ENCODE measurements at places on chromosomes 16 and 17.
A peak's percentile ranks its signal among the peaks of the same experiment; 100 is the strongest.

DNA sequence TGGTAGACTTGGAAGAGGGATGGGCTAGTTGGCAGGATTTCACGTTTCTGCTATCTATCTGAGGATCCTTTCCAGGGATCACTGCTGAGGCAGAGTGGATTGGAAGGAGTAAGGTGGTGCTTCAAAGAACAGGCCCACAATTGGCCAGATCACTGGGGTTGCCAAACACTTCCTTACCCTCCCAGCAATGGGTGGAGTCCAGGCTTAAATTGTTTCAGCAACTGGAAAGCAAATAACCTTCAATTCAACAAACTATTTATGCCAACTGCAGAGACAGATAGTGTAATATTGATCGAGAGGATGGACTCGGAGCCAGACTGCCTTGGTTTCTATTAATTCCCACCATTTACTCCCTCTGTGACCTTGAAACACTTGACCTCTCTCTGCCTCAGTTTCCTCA, 2.1 kb downstream of the ARRB2 start:
- H3K27ac ChIP-seq, result no peak overlapping the region
- no peaks in the 10 kb centered on the region for H3K27me3 ChIP-seq
- H3K4me3 ChIP-seq, result no peak overlapping the region
- H3K36me3 ChIP-seq, result peaks cover 3% of the 10 kb centered on the region
- H3K4me1 ChIP-seq, result peaks cover 35% of the 10 kb centered on the region
- DNase-seq, result no peak

GRCh38 chr16:66930189-66930588, 4.0 kb downstream of the CIAO2B start:
- H3K27me3 ChIP-seq, result peaks cover 6% of the 10 kb centered on the region
- H3K27ac ChIP-seq, result no peak overlapping the region
- DNase-seq, result no peak

DNA sequence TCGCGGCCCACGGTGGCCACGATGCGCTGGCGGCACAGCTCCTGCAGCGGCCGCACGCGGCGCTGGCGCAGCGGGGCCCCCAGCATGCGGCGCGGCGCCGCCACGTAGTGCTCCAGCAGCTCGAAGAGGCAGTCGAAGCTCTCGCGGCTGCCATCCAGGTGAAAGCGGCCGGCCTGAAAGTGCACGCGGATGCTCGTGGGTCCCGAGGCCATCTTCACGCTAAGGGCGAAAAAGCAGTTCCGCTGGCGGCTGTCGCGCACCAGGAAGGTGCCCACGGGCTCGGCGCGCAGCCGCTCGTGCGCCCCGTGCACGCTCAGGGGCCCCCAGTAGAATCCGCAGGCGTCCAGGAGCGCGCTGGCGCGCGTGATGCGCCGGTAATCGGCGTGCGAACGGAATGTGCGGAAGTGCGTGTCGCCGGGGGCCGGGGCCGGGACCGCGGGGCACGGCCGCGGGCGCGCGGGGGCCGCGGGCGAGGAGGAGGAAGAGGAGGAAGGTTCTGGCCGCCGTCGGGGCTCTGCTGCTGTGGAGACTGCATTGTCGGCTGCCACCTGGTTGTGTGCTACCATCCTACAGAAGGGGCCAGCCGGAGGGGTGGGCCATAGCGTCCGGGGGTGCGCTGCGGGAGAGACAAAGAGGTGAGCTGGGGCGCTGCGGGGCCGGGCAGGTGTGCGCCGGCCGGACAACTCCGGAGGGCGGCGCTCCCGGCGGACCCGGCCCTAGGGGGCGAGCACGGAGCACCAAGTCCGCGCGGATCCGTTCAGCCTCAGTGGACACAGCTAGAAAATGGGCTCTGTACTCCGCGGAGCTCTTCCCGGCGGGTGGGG, 879 bp downstream of the SOCS1 start:
- peaks cover 33% of the 10 kb centered on the region for H3K4me1 ChIP-seq
- H3K36me3 ChIP-seq, result peaks cover 2% of the 10 kb centered on the region
- H3K27me3 ChIP-seq, result no peaks in the 10 kb centered on the region
- H3K27ac ChIP-seq, result peak overlapping the region; percentile 88

DNA sequence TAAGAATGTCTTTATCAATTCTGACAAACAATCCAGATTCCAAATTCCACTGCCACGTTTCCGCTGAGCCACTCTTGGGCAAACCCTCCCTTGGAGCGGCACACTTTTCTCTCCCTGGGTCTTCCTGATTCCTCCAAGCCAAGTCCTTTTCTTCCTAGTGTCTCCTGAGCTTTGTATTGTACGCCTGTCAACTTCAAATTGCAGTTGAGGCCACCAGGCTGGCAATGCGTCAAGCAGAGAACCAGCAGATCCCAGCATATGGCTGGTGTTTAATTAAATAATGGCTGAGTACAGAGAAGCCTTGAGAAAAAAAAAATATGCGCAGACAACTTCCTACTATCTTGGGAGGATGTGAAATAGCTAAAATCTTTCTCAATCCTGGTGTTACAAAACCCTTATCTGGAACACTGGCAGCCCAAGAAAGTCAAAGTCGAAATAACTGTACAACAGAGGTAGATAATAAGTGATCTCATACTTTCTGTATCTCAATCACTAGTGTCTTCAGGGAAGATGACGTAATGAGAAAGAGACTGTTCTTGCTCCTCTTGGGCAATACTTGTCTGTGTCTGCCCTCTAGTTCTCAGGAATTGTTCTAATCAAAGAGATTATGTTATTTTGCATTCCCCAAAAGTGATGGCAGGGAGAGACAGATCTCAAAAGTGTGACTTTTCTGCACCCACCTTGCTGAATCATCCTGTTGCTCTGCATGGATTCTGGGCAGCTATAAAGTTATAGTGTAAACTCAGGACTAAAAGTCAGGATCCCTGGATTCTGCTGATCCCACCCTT, 15.0 kb downstream of the SMIM36 start:
- H3K27me3 ChIP-seq, result peaks cover 8% of the 10 kb centered on the region
- H3K27ac ChIP-seq, result no peak overlapping the region
- DNase-seq, result no peak
- H3K4me1 ChIP-seq, result no peaks in the 10 kb centered on the region
- no peaks in the 10 kb centered on the region for H3K36me3 ChIP-seq

GRCh38 chr17:16254773-16255400, 37.9 kb downstream of the PIGL start:
- no peaks in the 10 kb centered on the region for H3K4me1 ChIP-seq
- DNase-seq, result no peak
- H3K36me3 ChIP-seq, result peaks cover 12% of the 10 kb centered on the region
- no peak overlapping the region for H3K27ac ChIP-seq

- no peak overlapping the region for H3K27ac ChIP-seq
- H3K27me3 ChIP-seq, result no peaks in the 10 kb centered on the region
- H3K36me3 ChIP-seq, result no peaks in the 10 kb centered on the region
- peaks cover 36% of the 10 kb centered on the region for H3K4me1 ChIP-seq
- DNase-seq, result no peak
- peak overlapping the region; percentile 41 for H3K4me3 ChIP-seq
Measured at GRCh38 chr17:29618272-29619065, 4.2 kb downstream of the CORO6 start.

DNA sequence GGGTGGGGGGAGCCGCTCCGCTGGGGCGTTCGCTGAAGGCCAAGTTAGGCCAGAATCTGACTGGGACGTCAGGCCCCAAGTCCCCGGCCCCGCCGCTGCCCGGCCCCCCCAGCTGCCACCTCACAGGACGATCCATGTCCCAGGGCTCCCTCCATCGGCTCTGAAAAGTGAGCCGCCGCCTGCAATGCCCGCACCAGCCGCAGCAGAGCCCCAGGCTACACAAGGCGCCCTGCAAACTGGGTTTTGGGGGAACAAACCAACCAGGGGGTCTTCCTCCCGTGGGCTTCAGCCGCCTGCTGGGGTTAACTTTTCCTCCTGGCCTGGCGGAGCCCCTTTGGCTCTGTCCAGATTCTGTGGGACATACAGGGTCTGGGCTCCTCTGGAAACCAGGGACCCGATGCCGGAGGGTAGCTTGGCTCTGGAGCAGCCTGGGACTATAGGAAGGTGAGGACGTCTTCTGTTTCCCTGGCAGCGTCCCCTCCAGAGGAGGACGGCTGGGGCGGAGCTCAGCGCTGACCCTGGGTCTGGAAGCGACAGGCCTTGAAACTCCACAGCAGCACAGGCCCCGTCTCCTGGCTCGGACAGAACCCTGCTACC, 835 bp downstream of the NME4 start:
- no peaks in the 10 kb centered on the region for H3K36me3 ChIP-seq
- H3K27me3 ChIP-seq, result no peaks in the 10 kb centered on the region
- peak overlapping the region; percentile 79 for H3K4me3 ChIP-seq
- peaks cover 22% of the 10 kb centered on the region for H3K4me1 ChIP-seq

DNA sequence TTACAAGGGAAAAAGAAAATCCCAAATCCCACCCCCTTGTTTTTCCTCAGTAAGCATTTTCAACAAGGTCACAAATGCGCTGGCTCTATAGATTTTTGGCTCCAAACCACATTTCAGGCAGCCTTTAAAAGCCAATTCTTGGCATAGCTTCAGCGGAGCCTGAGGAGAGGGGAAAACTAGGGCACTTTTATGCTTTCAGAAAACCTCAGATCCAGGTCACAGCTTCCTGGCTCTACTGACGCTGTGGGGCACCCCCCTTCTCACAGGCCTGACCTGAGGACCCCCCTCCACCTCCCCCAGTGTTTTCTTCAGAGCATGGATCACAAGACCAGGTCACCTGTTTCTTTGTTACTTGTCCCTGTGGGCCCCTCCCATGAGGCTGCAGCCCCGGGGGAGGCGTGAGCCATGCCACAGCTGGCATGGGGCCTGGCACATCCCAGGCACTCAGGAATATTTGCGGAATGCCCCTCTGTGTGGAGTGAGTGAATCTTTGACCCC, 30.1 kb upstream of the MTSS2 start:
- H3K4me1 ChIP-seq, result no peaks in the 10 kb centered on the region
- H3K27ac ChIP-seq, result no peak overlapping the region
- peaks cover 25% of the 10 kb centered on the region for H3K36me3 ChIP-seq
- no peak for DNase-seq
- H3K4me3 ChIP-seq, result no peak overlapping the region

- H3K36me3 ChIP-seq, result no peaks in the 10 kb centered on the region
- H3K27me3 ChIP-seq, result peaks cover 18% of the 10 kb centered on the region
- H3K27ac ChIP-seq, result no peak overlapping the region
- no peaks in the 10 kb centered on the region for H3K4me1 ChIP-seq
- no peak overlapping the region for H3K4me3 ChIP-seq
- DNase-seq, result no peak
Measured at GRCh38 chr17:6381526-6382465, 53.1 kb downstream of the AIPL1 start.

- H3K27ac ChIP-seq, result no peak overlapping the region
- H3K36me3 ChIP-seq, result no peaks in the 10 kb centered on the region
- H3K4me3 ChIP-seq, result no peak overlapping the region
Measured at GRCh38 chr16:26563018-26563417, 503.7 kb upstream of the C16orf82 start.

GRCh38 chr16:88363239-88363891, 19.4 kb upstream of the ZNF469 start:
- DNase-seq, result no peak
- peaks cover 6% of the 10 kb centered on the region for H3K27me3 ChIP-seq
- peaks cover 7% of the 10 kb centered on the region for H3K4me1 ChIP-seq
- H3K27ac ChIP-seq, result no peak overlapping the region
- H3K4me3 ChIP-seq, result peak overlapping the region; percentile 8

DNA sequence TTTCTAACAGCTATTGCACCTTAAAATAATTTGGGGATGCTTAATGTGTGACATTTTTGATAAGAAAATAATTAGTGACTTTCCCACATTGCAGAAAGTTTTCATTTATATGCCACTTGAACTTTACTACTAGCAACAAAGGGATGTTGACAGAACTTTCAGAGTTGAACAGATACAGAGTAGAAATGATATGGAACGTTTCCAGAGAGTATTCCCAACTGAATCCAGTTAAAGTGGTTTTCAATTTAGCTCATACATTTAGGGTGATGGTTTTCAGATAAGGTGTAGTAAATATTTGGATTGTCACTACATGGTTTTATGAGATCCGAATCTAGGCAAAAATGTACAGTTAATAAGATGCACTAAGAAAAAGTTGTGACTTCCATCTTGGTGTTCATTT, 17.3 kb downstream of the MAP2K4 start:
- peaks cover 2% of the 10 kb centered on the region for H3K36me3 ChIP-seq
- H3K4me1 ChIP-seq, result peaks cover 26% of the 10 kb centered on the region
- H3K27ac ChIP-seq, result no peak overlapping the region
- no peak overlapping the region for H3K4me3 ChIP-seq
- H3K27me3 ChIP-seq, result no peaks in the 10 kb centered on the region
- DNase-seq, result no peak

- no peaks in the 10 kb centered on the region for H3K27me3 ChIP-seq
- no peak overlapping the region for H3K4me3 ChIP-seq
- H3K36me3 ChIP-seq, result peaks cover 9% of the 10 kb centered on the region
- H3K4me1 ChIP-seq, result peaks cover 6% of the 10 kb centered on the region
- DNase-seq, result no peak
- H3K27ac ChIP-seq, result no peak overlapping the region
Measured at GRCh38 chr16:67215706-67216105, 11.2 kb upstream of the TMEM208 start.

All from memory B cell (primary cell).